ENCODE measurements at places on chromosomes 7 and 10.

GRCh38 chr7:116291937-116292336 is 81.6 kb downstream of the TES start:
- DNase-seq = no peak

- DNase-seq = no peak
These were observed 171.2 kb downstream of the ARHGAP21 start for GRCh38 chr10:24552346-24553016.

- no peak for DNase-seq
These were observed 490.2 kb upstream of the AUTS2 start for GRCh38 chr7:69108097-69108496.

- no peak for DNase-seq
These were observed 66.8 kb upstream of the NEBL start for GRCh38 chr10:20963721-20964595.

DNA sequence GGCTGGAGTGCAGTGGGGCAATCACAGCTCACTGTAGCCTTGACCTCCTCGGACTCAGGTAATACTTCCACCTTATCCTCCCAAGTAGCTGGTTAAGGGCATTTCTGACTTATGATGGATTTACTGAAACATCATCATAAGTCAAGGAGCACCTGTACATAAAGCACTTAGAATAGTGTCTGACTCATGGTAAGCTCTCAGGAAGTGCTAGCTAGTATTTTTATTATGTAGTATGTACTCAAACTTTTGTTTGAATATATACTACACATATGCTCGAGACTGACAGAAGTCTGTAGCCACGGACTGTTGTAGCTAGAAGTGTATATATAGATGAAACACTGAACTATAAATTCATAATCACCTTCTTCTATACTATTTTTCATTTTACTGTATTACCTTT is 107.5 kb upstream of the DNAJB12 start:
- no peak for DNase-seq

DNA sequence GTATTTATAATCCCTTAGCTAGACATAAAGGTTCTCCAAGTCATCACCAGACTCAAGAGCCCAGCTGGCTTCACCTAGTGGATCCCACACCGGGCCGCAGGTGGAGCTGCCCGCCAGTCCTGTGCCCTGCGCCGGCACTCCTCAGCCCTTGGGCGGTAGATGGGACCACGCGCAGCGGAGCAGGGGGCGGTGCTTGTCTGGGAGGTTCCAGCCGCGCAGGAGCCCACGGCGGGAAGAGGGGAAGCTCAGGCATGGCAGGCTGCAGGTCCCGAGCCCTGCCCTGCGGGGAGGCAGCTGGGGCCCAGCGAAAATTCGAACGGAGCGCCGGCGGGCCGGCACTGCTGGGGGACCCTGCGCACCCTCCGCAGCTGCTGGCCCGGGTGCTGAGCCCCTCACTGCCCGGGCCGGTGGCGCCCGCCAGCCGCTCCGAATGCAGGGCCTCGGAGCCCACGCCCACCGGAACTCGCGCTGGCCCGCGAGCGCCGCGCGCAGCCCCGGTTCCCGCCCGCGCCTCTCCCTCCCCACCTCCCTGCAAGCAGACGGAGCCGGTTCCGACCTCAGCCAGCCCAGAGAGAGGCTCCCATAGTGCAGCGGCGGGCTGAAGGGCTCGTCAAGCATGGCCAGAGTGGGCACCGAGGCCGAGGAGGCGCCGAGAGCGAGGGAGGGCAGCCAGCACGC is 675.6 kb downstream of the REEP3 start:
- no peak for DNase-seq

- DNase-seq = no peak
These were observed 481.0 kb upstream of the KLF6 start for GRCh38 chr10:4265964-4266363.

- peak; percentile 64 for DNase-seq
These were observed 3.7 kb downstream of the STX1A start for GRCh38 chr7:73715648-73716317.

DNA sequence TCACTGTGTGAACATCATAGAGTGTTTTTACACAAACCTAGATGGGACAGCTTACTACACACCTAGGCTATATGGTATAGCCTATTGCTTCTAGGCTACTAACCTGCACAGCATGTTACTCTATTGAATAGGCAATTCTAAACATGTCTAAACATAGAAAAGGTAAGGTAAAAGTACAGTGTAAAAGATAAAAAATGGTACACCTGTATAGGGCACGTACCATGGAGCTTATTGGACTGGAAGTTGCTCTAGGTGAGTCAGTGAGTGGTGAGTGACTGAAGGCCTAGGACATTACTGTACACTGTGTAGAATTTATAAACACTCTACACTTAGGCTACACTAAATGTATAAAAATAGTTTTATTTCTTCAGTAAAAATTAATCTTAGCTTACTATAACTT is 182.0 kb upstream of the THSD7A start:
- no peak for DNase-seq

DNA sequence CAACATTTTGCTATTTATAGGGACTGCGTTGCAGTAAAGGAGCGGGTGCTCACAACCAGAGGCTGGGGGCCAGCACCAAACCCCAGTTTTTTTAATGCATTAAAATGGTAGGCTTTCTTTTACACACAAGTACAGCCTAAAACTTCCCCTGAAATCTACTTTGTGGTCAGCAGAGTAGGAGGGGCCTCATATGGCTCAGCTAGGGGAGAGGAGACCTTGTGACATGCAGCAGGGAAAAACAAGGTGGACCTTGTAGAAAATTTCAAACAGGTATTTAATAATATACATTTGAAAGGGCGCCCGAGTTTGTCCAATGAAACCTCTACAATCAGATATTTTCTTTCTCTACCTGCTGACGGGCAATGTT is 1.4 kb downstream of the CCDC136 start:
- no peak for DNase-seq

GRCh38 chr10:44390585-44391072 is 5.7 kb upstream of the CXCL12 start:
- no peak for DNase-seq

- DNase-seq = peak; percentile 4
These were observed 928.7 kb downstream of the IPMK start for GRCh38 chr10:57338823-57339558.

DNA sequence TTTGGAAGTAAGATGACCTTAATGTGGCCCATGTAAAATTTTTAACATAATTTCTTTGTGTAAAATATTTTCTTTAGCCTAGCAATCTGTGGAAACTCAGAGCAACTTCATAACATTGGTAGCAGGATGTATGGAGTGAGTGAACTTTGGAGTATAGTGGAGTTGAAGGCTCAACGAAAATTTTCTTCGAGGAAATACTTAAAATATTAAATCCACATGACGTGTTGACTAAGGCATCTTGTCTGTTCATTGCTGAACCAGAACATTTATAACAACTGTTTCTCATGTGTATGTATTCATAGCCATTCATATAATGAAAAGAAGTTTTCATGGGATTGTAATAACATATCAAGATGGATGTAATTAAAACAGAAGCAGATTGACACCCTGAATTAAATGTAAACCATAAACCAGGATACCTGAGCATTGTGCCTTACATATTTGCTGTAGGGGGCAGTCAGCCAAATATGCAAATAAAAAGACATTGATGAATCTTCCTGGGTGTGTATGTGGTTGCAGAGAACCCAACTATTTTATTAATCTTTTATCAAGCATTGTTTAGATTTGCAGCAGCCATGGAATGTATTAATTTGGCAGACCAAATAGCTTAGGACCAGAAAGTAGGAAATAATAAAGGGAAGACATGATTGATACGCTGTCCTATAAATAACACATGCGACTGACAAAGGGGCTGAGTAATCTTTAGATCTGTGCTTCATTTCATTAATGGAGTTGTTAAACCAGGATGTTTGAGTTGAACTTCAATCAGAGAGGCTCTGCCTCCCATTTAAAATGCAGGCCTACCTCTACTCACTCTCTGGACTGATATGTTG is 11.5 kb downstream of the AUTS2 start:
- DNase-seq = no peak

- no peak for DNase-seq
These were observed 65.3 kb upstream of the CAMK2B start for GRCh38 chr7:44390701-44391100.

- DNase-seq = no peak
These were observed 49.3 kb downstream of the CAMK2B start for GRCh38 chr7:44275957-44276570.

- DNase-seq = no peak
These were observed 187.1 kb downstream of the NPSR1 start for GRCh38 chr7:34844936-34845665.

DNA sequence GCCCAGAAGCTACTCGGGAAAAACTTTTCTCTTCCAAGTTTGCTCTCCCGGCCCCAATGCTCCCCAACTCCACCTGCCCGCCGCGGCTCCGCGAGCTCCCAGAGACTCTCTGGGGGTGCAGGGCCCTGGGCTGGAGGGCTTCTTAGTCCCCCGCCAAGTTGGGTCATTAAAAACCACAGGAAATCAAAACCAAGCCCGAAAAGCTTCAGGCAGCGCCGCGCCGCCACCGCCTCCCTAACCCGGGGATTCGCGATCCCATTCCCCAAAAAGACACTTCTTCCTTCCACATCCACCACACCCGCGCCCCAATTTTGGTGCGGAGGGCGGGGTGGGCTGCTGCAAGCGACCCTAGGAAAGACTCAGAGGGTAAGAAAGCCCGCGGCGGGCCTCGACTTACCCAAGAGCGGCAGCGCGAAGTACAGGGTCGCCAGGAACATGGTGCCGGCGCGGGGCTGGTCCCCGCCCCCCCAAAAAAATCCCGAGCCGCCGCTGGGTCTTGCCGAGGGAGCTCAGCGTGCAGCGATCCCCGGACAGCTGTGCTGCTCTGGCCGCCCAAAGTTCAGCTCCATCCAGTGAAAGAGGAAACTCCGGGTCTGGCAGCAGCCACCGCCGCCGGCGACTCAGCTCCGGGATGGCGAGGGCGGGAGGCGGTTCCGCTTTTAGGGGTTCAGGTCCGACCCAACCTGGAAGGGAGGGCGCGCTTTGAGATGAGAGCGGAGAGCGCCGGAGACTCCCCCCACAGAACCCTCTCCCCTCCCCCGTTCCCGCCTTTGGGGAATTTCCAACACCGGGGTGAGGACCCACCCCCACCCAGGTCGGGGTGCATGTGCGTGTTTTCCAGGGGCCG is 1.2 kb downstream of the GFRA1 start:
- no peak for DNase-seq

DNA sequence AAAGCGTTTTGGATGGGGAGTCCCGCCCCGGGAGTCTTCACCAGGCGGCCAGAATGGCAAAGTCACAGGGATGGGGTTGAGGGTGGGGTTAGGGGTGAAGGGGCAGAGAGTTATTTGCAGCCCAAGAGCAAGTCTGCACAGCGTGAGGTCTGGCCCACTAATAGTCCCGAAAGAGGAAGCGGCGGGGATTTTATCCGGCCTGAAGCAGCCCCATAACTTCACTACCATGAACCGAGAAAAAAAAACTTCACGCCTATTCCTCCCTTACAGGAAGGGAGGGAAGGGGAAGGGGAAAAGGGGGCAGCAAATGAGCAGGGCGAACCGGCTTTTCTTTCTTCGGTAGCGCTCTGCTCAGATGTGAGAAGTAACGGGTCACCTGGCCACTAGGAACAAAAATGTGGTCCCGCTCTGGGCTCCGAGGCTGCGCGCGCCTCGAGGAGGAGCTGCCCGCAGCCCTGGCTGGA is 712 bp downstream of the ITPRIP start:
- DNase-seq = no peak

DNA sequence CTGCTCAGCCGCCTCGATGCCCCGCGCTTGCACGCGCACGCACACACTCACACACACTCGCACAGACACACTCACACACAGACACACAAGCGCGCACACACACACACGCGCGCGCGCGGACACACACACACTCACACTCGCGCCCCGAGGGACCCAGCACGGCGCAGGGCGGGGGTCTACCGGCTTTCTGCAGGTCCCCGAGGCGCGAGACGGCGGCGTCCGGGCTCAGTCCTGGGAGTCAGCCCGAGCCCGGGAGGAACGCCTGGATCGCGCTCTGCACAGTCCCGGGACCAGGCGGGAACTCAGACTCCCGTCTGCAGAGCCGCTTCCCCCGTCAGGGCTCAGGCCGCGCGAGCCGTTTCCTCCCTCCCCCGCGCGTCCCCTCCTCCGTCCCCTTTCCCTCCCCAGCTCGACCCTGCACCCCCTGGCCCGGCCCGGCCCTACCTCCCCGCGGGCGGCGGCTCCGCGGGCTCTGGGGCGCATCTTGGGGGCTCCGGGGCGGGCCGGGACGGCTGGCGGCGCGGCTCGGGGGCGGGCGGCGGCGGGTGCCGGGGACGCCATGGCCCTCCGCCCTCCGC is 464 bp downstream of the DENND2A start:
- DNase-seq = no peak

DNA sequence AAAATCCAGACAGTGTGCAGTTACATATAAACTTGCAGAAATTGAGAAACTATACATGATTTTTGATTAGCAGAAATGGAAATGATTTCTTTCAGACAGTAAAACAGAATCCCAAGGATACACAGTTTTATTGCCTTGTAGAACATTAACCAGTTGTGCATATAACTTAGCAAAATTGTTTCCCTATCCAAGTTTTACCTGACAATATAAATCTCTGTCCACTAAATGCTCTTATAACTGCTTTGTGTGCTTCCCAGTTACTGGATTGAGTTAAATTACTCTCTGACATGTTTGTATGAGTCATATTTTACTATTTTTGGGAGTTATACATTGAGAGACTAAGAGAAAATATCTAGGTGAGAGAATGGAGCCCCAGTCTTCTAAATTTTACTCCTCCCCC is 563.4 kb downstream of the SH2D4B start:
- no peak for DNase-seq

GRCh38 chr10:131267814-131268095 is 43.8 kb downstream of the TCERG1L start:
- no peak for DNase-seq

DNA sequence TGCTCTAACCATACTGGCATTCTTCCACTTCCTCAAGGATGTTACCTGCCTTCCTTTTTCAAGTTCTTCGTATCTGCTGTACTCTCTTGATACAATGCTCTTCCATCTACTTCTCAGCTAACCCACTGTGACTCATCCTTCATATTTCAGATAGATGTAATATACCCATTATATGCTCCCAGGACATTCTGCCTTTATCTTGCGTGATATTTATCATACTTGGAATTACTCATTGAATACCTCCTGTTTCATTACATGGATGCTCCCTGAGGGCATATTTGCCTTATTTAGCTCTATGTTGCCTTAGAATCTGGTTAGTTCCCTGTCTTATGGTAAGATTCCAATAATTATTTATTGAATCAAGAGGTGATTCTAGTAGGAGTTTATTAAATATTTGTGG is 706.4 kb downstream of the SORCS3 start:
- no peak for DNase-seq

- no peak for DNase-seq
These were observed 196.0 kb downstream of the RNLS start for GRCh38 chr10:88386821-88387773.

DNA sequence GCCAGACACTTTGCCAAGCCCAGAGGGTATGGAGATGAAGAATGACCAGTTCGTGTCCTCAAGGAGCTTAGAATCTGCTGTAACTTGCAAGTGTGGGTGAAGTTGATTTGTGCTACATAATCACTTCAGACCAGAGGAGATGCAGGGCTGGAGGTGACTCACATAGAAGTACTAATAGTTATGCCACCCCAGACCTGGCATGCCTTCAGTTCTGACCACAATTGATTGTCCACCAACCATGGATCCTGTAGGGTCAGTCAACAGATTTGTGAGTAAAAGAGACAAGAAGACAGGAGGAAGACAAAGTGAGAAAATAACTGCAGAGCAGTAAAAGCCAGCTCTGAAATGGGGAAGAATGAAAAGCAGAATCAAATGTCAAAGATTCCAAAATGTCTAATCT is 51.2 kb upstream of the BMPER start:
- DNase-seq = no peak

- DNase-seq = no peak
These were observed 2.2 kb downstream of the FZD8 start for GRCh38 chr10:35639728-35640401.

- peak; percentile 70 for DNase-seq
These were observed at the start of gene GALNT11 for GRCh38 chr7:152025077-152025936. TSS of gene GALNT11 (plus strand) at chr7:152025674. CDS start at chr7:152094228, 68,554 bp downstream.
